ENCODE measurements at places on chromosomes 12 and 14.

DNA sequence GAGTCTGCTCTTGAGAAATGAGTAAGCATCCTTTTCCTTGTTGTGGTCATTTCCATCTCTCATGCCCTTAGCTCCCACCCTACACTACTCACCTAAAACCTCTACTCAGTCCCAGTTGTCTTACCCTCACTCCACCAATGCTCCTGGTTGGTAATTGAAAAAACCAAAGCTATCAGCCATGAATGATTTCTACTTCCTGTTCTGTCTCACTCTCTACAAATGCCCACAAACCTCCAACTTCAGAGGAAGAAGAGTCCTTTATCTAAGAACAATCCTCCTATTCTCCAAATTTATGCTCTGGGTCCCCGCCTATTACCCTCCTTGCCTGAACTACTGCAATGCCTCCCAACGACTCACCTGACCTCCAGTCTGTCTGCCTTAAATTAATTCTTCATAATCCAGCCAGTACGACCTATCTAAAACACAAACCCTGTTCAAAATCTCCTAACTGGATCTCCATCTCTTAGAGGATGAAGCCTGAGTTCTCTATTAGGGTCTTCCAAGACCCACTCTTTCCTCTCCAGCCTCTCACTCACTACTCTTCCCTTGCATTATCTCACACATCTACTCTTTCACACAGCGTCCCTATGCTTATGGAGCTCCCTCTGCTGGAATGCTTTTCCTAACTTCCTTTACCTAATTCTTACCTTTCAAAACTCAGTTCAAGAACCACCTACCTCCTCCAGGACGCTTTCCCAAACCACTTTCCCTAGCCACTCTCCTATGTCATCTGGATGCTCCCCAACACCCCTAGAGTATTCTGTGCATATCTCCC, 2.2 kb downstream of the DHRS1 start:
- no peak for DNase-seq

- peak; percentile 63 for DNase-seq
Measured at GRCh38 chr12:75908961-75909605, 122.5 kb downstream of the PHLDA1 start.

DNA sequence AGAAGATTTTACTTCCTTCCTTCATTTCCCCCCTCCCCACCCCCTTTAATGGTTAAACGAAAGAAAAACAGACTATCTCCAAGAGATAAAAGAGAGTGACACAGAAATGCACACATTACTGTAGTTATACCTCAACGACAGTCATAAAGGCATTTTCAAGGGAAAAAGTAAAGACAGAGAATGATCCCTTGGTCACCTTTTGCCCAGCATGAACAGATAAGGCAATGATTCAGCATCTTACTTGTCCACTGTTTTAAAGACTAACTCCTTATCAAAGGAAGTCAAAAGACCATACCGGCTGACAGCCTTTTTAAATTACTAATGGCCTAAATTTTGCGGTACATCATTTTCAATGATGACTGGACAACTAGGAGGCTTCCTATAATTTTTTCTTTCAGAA, 326.6 kb downstream of the PAWR start:
- DNase-seq = no peak

- DNase-seq = no peak
Measured at GRCh38 chr12:43858991-43859390, 23.1 kb downstream of the TMEM117 start.

DNA sequence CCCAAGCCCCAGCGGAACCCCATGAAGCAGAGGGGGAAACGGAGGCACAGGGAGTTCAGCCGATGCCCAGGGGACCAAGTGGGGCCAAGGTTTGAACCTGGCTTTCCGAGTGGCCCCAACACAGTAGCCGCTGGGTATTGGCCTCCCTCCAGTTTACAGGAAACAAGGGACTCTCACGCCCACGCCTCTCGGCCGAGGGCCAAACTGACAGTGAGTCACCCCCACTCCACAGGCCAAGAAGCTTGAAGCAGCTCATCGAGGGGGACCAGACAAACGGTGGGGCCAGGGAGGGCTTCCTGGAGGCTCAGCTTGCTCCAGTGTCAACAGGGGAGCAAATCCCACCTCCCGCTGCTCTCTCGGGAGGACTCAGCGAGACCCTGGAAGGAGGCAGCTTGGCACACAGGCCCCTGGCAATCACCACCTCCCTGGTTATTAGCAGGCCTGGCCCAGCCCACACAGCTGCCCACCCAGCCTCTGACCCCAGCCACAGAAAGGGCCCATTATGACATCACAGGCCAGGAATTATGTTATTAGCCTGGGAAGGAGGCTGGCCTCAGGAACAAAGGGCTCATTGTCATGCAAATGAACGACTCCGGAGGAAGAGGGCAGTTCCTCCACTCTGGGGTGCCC, 54.6 kb downstream of the NCOR2 start:
- DNase-seq = peak; percentile 80

GRCh38 chr12:52208424-52209165, 16.8 kb upstream of the KRT80 start:
- no peak for DNase-seq
